ENCODE measurements at places on chromosomes 5 and 9.

DNA sequence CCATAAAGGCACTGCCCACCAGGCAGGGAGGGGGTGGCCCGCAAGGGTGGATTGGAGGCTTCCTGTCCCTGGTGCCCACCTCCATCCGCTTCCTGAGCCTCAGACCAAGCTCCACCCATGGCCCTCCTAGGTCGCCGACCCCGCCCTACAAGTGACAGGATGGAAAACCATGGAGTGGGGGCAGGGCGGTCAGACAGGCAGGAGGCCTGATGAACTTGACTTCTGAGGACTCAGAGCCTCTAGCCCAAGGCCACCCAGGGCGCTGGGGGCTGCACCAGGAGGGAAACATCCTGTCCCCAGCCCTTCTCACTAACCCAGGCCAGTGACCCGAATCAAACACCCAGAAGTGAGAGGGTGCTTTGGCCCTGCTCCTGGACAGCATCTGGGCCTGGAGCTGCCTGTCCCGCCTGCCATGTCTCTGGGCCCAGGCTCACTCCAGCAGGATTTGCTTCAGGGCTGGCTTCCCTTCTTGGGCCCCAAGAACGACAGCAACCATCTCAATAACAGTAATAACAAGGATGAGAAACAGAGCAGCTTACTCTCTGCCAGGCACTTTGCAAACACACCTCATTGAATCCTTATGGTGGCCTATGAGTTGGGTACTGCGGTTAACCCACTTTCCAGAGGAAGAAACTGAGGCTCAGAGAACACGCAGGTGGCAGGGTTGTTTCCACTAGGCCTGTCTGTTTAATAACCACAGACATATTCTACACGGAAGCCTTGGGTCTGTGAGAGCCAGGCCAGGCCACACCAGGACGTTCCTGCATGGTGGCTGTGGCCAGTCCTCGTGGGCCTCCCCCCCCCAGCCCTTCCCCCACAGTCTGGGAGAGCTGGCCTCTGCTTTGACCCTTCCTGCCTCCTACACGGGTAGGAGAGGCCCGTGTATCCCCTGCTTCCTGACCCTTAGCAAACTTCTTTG lies 4.4 kb upstream of the ST6GALNAC6 start:
- peak; percentile 49 for DNase-seq

DNA sequence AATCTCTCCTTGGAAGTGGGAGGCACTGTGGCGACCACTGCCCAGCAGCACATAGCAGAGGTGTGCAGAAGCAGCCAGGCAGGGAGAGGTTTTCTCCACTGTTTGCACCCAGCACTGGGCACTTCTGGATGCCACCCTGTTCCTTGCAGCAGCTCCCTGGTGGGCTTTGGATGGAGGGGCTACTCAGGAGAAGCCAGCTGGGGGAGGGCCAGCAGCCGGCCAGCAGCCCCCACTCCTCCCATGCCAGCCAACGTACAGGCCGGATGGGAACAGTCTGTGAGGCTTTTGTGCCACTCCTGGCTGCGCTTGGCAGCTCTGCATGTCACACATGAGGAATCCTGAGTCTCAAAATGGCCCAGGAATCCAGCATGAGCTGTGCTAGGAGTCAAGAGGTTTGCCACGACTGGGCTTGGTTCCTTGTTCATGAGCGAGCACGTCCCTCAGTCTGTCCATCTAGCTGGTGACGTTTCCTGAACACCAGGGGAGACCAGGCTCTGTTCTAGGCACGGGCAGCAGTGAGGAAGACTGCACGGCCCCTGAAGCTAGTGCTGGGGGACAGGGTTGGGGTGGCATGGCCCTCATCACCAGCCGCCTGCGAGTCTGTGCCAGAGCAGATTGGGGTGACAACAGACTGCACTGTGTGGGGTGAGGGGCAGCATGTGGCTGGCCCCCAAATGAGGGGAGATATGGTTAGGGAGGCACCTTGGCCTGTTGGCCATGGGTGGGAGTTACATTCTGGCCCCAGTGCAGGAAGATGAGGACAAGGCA lies 10.1 kb downstream of the PHF2 start:
- no peak for DNase-seq

GRCh38 chr5:95411474-95411873 lies 20.3 kb downstream of the FAM81B start:
- no peak for DNase-seq

GRCh38 chr9:71814226-71814625 lies 45.9 kb upstream of the CEMIP2 start:
- DNase-seq, result no peak

- no peak for DNase-seq
These were observed 41.3 kb downstream of the UGCG start for GRCh38 chr9:111937781-111938426.

GRCh38 chr9:133429641-133430161 lies 7.5 kb downstream of the ADAMTS13 start:
- peak; percentile 69 for DNase-seq

GRCh38 chr5:10863763-10864383 lies 102.8 kb upstream of the DAP start:
- DNase-seq, result peak; percentile 73

GRCh38 chr5:75260708-75261107 lies 24.0 kb upstream of the ANKRD31 start:
- no peak for DNase-seq

DNA sequence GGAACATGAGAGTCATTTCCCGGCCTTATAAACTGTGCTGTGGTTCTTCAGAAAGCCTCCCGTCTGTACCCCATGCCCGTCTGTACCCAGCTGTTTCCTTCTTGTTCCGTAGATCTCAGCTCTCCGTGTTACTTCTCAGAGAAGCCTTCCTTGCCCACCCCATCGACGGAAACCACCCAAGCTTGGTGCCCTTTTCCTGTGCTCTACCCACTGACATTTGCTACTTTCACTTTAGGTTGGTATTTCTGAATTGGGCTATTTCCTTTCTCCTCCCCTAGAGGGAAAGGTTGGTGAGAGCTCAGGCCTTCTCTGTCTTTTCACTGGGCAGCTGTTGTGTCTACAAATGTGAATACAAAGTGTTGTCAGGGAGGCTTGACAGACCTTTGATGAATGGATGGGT lies 764.5 kb upstream of the ADAMTS16 start:
- no peak for DNase-seq

- DNase-seq, result peak; percentile 87
These were observed 36.1 kb upstream of the OSMR start for GRCh38 chr5:38809388-38810359.

DNA sequence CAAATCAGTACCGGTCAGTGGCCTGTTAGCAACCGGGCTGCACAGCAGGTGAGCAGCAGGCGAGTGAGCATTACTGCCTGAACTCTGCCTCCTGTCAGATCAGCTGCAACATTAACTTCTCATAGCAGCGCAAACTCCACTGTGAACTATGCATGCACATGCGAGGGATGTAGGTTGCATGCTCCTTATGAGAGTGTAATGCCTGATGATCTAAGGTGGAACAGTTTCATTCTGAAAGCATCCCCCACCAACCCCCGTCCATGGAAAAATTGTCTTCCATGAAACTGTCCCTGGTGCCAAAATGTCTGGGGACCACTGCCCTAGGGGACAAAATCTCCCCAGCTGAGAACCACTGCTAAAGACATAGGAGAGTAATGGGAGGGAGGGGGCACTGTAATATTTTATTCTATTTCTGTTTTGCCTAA lies 51.1 kb downstream of the P4HA2 start:
- no peak for DNase-seq

DNA sequence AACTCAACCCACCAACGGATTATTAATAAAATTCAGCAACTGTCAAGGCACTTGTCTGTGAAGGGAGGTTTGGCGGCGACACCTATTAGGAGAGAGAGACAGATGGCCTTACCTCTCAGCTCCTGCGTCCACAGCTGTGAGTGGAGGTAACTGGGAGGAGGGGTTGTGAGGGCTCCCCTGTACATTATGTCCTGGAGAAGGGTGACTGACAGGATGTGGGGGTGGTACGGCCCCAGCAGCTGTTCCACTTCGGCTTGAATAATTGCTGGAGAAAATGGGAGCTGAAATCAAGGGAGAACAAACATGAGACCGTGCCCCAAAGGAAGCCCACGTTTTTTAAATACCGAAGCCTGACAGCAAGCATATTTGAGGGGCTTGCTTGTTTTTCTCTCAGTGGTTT lies 353.5 kb upstream of the RFX3 start:
- DNase-seq, result peak; percentile 85

- DNase-seq, result no peak
These were observed 76.7 kb upstream of the GDNF start for GRCh38 chr5:37916525-37916924.

DNA sequence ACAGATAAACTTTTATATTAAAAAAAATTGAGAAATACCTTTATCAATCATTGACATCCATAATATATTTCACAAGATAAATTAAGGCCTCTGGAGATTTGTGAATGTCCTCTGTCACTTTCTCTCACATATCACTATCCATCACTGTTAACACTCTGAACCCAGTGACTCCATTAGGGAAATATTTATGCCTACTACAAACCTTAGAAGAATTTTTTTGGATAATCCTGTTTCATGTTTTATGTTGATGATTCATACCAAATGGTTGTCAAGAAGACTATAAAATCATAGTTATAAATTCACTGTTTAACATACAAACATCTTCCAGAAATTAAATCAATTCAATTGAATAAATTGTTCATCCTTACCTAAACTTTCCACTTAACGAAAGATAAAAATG lies 357.6 kb upstream of the CDH10 start:
- no peak for DNase-seq

- no peak for DNase-seq
These were observed 23.9 kb upstream of the PPP3R2 start for GRCh38 chr9:101618698-101619097.

DNA sequence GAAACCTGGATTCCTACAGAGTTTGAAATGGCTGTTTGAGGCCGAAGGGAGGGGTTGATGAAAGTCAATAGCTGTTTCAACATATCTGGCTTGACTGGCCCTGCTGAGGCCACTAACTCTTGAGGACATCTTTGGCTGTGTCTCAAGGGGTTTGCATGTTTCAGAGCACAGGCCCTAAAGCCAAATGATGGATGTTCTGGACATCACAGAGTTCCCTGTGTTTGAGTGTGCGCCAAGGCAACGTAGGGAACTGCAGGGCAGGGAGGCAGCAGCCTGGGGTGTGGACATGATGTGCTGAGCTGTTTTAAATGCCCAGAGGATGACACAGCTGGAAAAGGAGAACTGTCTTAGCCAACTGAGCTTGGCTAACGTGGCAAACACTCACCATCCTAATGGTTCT lies 89.6 kb downstream of the RAPGEF1 start:
- no peak for DNase-seq

- no peak for DNase-seq
These were observed 19.1 kb upstream of the RALGDS start for GRCh38 chr9:133140174-133140505.
